Cortex of kidney (tissue), 1 donor: ENCODE measurements at places on chromosomes 7 and 10.

DNA sequence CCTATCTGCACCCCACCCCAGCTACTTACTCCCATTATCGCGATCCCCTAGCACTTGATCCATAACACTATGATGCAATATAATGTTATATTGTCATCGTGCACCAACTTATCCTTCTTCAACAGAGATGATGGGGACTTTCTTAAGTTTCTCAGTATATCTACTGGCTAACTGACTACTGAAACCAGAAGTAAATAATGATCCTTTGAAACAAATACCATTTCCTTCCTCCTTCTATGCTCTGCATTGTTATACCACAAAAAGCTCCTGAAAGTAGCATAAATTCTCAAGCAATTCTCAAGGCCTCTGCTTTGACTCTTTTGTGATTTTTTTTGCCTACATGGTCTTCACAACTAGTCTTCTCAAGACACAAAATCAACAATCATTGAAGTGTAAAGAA is 68.9 kb downstream of the HTR7 start:
- no peak for DNase-seq

DNA sequence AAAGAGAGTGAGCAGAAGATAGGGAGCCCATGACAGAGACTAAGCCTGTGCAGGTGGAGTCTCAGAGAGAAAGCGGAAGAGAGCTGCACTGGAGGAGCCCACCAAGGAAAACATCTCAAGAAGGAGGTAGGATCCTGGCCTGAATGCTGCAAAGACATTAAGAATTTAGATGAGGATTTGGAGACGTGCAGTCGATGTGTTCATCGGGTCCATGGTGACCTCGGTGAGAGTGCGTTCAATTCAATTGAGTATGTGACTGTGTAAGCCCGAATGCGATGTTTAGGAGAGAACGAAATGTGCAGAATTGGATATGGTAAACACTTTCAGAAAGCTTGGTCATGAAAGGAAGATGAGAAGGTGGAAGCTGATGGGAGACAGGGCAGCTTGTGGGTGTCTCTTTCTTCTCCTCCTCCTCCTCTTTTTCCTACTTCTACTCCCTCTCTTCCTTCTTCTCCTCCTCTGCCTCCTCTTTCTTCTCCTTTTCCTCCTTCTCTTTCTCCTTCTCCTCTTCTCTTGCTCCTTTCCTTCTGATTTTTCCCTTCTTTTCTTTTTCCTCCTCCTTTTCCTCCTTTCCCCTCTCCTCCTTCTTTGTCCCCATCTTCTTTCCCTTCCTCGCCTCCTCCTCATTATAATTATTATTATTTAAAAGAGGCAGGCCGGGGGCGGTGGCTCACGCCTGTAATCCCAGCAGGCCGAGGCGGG is 276.0 kb downstream of the RPS24 start:
- DNase-seq = no peak

GRCh38 chr7:80907141-80907601 is 11.7 kb downstream of the SEMA3C start:
- no peak for DNase-seq

GRCh38 chr7:91826377-91826776 is 54.1 kb downstream of the MTERF1 start:
- no peak for DNase-seq

DNA sequence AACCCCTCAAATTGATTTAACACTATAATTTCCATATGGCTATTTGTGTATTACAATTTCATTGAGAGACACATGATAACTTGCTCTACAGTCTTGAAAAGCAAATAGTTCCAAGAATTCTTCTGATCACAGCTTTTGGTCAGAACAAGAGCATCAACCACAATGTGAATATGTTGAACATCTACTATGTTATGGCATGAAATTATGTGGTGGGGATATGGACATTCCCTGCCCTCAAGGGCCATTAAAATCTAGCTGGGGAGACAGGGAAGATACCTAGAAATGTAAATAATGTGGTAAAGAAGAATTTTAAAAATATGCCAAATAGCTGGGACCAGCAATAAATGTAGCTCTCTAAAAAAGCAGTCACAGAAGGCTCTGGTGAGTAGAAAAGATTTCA is 262.2 kb downstream of the FZD1 start:
- DNase-seq = no peak

DNA sequence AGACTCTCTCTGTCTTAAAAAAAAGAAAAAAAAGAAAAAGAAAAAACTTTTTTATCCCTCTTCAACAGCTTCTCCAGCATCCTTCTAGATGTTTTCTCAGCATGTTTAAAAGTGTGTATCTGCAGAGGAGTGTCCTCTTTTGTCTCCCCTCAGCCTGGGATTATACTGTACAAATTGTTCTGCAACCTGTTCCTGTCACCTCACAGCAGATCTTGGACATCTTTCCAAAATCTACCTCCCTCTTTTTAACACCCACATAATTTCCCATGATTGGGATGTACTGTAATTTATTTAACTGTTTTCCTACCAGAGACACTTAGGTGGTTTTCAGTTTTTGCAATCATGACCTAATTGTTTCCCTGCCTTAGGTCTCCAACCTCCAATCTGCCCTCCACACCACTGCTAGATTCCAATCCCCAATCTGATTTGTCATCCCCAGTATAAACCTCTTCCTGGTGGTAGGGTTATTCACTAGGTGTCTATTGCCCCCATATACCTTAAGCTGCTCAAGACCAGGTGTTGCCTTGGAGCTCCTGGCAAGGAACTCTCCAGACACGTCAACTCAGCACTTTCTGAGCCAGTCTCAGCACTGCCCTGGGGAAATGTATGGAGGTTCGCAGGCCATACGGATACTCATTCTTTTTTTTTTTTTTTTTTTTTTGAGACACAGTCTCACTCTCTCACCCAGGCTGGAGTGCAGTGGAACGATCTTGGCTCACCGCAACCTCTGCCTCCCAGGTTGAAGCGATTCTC is 17.6 kb upstream of the DDIT4 start:
- no peak for DNase-seq

- no peak for DNase-seq
Observed at GRCh38 chr7:23074443-23075261, 30.9 kb upstream of the KLHL7 start.

DNA sequence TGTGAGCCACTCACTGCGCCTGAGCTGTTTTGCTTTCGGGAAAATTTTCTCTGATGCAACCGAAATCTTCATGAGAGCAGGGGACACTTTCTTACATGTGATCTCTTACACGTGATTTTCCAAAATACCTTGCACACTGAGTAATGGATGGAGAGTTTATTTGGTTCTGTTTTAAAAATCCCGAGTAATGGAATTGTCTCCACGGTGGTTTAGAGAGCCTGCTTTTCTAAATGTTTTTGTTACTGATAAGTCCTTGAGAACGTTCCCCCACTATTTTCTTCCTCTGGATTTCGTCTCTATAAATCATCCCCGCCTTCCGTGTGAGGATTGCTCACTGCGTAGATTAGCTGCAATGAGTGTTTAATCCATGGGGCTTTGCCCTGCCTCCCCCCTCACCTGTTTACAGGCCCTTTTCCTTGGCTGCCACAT is 25.7 kb downstream of the CAMK1D start:
- DNase-seq = no peak

DNA sequence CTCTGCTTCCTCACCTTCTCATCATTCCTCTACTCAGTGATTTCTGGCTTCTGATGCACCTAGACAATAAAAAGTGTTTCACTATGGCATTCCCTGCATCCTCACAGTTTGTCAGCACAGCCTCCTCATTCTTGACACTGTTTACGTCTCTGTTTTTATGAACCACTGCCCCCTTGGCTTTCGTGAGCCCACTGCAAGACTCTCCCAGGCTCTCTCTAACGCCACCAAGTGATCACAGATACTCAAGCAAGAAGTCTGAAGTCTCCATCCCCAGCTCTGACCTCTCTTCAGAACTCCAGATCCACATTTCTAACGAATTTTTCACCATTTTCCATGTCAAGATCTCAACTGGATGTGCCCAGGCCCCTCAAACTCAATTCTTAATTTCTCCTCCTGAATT is 8.9 kb downstream of the SLC16A9 start:
- DNase-seq = no peak

DNA sequence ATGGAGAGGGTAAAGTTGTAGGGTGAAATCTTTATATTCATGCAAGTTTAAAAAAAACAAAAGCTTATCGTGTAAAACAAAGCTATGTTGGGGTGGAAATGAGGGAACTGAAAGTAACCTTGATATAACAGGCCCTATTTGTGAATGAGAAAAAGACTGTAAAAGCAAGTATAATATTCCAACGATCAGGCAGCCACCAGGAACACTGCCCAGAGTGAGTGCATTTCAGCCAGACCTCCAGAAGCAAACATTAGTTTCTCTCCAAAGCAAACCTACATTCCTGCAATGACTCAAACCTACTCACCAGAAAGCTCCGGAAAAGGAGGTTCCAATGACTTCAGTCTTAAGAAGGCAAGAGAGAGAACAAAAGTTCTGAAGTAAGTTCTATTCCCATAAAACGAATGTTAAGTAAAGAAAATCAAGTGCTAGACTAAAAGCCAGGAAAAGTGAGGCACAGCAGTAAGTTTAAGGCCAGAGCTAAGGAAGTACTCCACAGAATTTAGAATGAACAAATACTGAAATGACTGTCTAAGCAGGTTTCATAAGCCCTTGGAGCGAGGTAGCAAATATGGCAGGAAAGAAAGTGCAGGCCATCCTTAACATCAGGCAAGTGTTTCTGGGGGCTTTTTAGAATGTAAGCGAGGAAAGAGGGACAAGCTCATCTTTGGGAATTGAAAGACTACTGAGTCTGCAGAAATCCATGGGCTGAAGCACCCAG is 493.1 kb downstream of the XPNPEP1 start:
- no peak for DNase-seq

DNA sequence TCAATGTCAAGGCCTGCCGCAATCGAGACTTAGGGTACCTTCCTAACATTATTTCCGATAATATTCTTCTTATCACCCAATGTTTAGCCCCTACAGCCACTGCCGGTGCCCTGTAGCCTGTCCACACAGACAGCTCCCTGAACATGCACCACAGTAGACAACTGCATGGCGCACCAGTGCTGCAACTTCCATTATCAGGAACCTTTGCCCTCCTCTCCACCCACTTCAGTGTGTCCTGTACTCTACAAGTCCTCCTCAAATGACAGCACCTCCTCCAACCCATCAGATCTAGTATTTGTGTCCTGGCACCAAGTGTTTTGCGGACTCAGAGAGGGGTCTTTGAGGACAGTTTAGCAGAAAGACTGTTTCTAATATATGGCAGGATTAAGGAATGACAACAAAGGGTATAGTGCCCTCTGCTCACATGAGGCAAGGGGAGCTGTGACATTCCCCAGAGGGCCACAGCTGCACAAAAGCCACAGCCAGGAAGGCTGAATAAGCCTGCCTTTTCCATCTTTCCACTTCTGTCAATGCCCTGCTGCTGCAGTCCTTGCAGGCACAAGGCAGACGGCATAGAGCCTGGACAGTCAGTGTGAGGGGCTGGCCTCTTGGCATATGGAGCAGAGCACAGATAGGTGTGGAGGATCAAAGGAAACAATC is 335.4 kb downstream of the PARD3 start:
- no peak for DNase-seq

DNA sequence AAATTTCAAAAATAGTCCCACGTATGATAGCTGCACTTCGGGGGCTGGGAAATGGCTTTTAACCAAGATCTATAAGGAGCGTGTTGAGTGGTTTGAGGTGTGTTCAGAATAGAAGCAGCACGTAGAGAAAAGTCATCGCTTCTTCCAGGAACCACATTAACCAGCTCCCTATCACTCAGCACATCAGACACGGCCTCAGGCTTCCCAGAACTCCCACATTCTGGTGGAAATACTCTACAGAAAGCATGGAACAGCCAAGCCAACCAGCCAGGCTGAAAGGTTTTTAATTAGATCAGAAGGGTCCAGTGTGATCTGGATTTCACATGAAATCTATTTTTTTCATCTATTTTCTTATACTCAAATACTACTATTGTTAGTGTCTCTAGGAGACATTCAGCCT is 231.5 kb upstream of the NRP1 start:
- DNase-seq = no peak

- no peak for DNase-seq
Observed at GRCh38 chr10:22710139-22710745, 4.1 kb downstream of the PIP4K2A start.

DNA sequence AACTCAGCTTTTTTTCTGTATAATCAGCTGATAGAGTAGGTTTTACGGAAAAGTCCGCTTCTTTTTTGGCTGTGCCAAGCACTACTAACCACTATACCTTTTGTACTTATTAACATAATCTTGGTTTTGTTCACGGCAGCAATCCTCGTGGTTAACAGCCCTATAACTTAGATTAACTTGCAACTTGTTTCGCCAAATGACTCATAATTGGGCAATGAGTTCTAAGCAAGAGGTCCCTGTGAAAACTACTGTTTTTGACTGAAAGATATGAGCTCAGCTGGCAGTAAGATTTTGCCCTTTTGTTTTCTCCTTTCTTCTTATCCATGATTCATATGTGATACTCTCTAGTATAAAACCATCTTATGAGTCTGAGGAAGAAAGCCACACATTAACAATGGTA is 345.0 kb upstream of the PCDH15 start:
- no peak for DNase-seq

DNA sequence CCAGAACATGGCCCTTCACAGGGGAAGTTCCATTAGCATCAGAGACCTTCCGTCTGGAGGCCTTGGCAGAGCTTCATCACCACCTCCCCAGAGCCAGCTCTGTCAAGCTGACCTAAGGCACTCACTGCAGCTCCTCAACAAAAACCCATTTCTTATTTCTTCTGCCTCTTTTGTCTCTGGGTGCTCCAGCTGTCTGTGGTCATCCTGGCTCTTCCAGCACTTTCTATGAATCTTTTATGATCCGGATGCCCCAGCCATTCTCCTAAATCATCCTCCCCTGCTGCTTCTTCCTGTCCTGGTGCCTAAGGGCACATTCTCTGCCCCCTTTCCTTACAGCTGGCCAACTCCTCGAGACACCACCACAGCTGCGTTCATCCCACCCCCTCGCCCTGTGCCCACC is 171.7 kb upstream of the INSYN2A start:
- no peak for DNase-seq

DNA sequence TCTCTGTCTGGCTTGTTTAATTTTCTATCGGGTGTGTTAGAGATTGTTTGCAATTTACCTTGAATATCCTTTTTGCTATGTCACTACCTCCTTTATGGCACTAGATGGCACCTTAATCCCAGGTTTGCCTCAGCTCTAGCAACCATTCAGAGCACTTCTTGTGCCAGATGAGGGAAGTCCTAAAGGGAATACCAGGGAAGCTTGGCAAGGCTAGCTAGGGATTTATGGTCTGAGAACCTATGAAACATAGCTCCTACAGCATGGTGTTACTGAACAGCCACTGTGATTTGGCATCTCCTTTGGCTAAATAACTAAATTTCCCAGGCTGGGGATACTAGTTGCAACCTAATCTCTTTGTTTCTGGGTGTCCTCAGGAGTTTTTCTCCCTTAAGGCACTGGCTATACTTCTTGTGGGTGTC is 69.0 kb upstream of the VOPP1 start:
- DNase-seq = no peak
